IMR-90 (cell line): ENCODE measurements at places on chromosomes 5 and 9. TPM values are rescaled to one million over a fixed set of nuclear protein-coding genes. Genes with fewer than 3 reads are reported as not detected.

PDGFRB gene
- total RNA-seq, result 81.9 and 108 TPM in 2 replicates

RABL6 gene
- total RNA-seq, result 43.9 and 47.5 TPM in 2 replicates

SHISAL2B gene
- not detected in 2 replicates for total RNA-seq

GLRA1 gene
- total RNA-seq, result not detected in 2 replicates

PGM5 gene
- 12.8 and 14.7 TPM in 2 replicates for total RNA-seq

CATSPER3 gene
- total RNA-seq, result under 0.01 TPM in 1 of 2 replicates, not detected in the other

PLPPR1 gene
- total RNA-seq, result not detected in 2 replicates

SLC6A19 gene
- not detected in 2 replicates for total RNA-seq

DNLZ gene
- total RNA-seq, result 2.0 and 6.1 TPM in 2 replicates

FOXD4L6 gene
- total RNA-seq, result not detected in 2 replicates

FOXE1 gene
- total RNA-seq, result under 0.01 and 0.28 TPM in 2 replicates

LMNB1 gene
- 53.6 and 68.6 TPM in 2 replicates for total RNA-seq

CARD9 gene
- 0.36 and 1.1 TPM in 2 replicates for total RNA-seq

NTNG2 gene
- total RNA-seq, result 0.28 and 0.54 TPM in 2 replicates

SPINK13 gene
- not detected in 2 replicates for total RNA-seq

MIGA2 gene
- total RNA-seq, result 9.7 and 12.5 TPM in 2 replicates

SNAPC4 gene
- 2.5 and 3.1 TPM in 2 replicates for total RNA-seq

BARX1 gene
- not detected in 2 replicates for total RNA-seq

LHX2 gene
- not detected in 2 replicates for total RNA-seq

IFT74 gene
- 11.9 and 12.2 TPM in 2 replicates for total RNA-seq

TAF11L5 gene
- total RNA-seq, result not detected in 2 replicates

CARTPT gene
- total RNA-seq, result not detected in 2 replicates

PCDHGA10 gene
- 6.6 and 6.9 TPM in 2 replicates for total RNA-seq

SPINK9 gene
- total RNA-seq, result not detected in 2 replicates

CDC25C gene
- 7.5 and 8.2 TPM in 2 replicates for total RNA-seq

FBP2 gene
- not detected in 2 replicates for total RNA-seq

HIGD2A gene
- total RNA-seq, result 33.3 and 35.0 TPM in 2 replicates

CCNB1 gene
- 160 and 203 TPM in 2 replicates for total RNA-seq

CENPK gene
- total RNA-seq, result 5.6 and 13.6 TPM in 2 replicates

CARD6 gene
- total RNA-seq, result 4.2 and 4.3 TPM in 2 replicates

IFNA6 gene
- total RNA-seq, result not detected in 2 replicates

PCDHGA11 gene
- 5.4 and 5.8 TPM in 2 replicates for total RNA-seq

CA9 gene
- total RNA-seq, result 0.54 and 0.56 TPM in 2 replicates

STPG3 gene
- total RNA-seq, result not detected in 2 replicates

NPR3 gene
- total RNA-seq, result 88.2 and 89.4 TPM in 2 replicates

PCDHGB2 gene
- total RNA-seq, result 2.8 and 3.0 TPM in 2 replicates
